ENCODE measurements at places on chromosomes 3 and 15. TPM values are rescaled to one million over a fixed set of nuclear protein-coding genes. Genes with fewer than 3 reads are reported as not detected.

The CSTA gene
- total RNA-seq, result not detected

GRCh38 chr3:139235192-139235591 is 108.6 kb upstream of the MRPS22 start:
- no peak for DNase-seq
- no peaks in the 10 kb centered on the region for H3K27me3 ChIP-seq
- H3K27ac ChIP-seq, result no peak overlapping the region
- no peaks in the 10 kb centered on the region for H3K36me3 ChIP-seq
- no peak overlapping the region for H3K4me3 ChIP-seq

DNA sequence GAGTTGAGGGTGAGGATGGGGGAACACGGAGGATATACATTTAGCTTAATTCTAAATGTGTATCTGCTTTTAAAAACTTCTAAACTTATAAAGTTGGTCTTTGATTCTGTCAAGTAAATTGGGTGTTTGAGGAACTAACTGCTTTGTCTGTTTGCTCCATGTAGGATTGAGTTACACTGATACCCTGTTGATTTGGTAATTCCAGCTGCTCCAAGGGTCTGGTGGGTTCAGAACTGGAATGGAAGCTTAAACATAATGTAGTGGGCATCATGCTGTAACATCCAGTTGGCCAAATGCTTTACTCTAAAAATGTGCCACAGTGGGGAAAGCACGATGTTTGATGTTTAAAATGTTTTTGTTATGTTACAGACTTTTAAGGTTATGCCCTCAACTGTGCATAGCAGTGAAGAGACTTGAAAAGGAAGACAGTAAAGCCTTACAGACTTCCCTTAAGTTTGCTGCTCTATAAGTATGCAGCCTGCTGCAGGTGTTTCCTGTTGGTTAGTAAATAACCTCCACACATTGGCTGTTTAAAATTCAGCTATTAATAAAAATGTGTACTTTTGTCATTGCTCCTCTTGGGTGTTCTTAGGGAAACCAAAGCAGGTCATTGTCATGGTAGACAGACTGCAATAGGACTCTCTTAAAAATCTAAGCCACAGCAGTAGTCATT is 5.9 kb upstream of the EDEM1 start:
- DNase-seq, result no peak
- H3K27ac ChIP-seq, result no peak overlapping the region
- H3K36me3 ChIP-seq, result no peaks in the 10 kb centered on the region
- H3K4me1 ChIP-seq, result peaks cover 10% of the 10 kb centered on the region
- no peak overlapping the region for H3K4me3 ChIP-seq

- no peaks in the 10 kb centered on the region for H3K27me3 ChIP-seq
- H3K4me1 ChIP-seq, result no peaks in the 10 kb centered on the region
- H3K36me3 ChIP-seq, result peaks cover 50% of the 10 kb centered on the region
- no peak for DNase-seq
These were observed 17.7 kb downstream of the SEC62 start for GRCh38 chr3:169984292-169984691.

The LIPH gene
- total RNA-seq, result not detected

The MORC1 gene
- not detected for total RNA-seq

The NRROS gene
- total RNA-seq, result 5.8 TPM

- no peak overlapping the region for H3K27ac ChIP-seq
- H3K4me3 ChIP-seq, result peak overlapping the region; percentile 36
- no peaks in the 10 kb centered on the region for H3K27me3 ChIP-seq
- H3K36me3 ChIP-seq, result no peaks in the 10 kb centered on the region
- DNase-seq, result no peak
- H3K4me1 ChIP-seq, result peaks cover 31% of the 10 kb centered on the region
These were observed 56.8 kb upstream of the LCTL start for GRCh38 chr15:66622591-66623022.

- no peak overlapping the region for H3K27ac ChIP-seq
- H3K27me3 ChIP-seq, result no peaks in the 10 kb centered on the region
- peak overlapping the region; percentile 72 for H3K4me3 ChIP-seq
- no peaks in the 10 kb centered on the region for H3K36me3 ChIP-seq
- peak; percentile 71 for DNase-seq
- no peaks in the 10 kb centered on the region for H3K4me1 ChIP-seq
These were observed 422 bp downstream of the LSAMP start for GRCh38 chr3:116444819-116445310.

- no peak overlapping the region for H3K27ac ChIP-seq
- H3K4me3 ChIP-seq, result no peak overlapping the region
- H3K36me3 ChIP-seq, result no peaks in the 10 kb centered on the region
- H3K4me1 ChIP-seq, result no peaks in the 10 kb centered on the region
These were observed 700.6 kb upstream of the CFAP20DC start for GRCh38 chr3:59750391-59750790.

The LIPC gene
- total RNA-seq, result not detected

The NAALADL2 gene
- total RNA-seq, result 10.7 TPM

GRCh38 chr3:23036728-23037127 is 166.4 kb upstream of the UBE2E2 start:
- H3K4me3 ChIP-seq, result no peak overlapping the region
- no peak for DNase-seq
- H3K36me3 ChIP-seq, result no peaks in the 10 kb centered on the region
- no peaks in the 10 kb centered on the region for H3K27me3 ChIP-seq
- H3K4me1 ChIP-seq, result no peaks in the 10 kb centered on the region

DNA sequence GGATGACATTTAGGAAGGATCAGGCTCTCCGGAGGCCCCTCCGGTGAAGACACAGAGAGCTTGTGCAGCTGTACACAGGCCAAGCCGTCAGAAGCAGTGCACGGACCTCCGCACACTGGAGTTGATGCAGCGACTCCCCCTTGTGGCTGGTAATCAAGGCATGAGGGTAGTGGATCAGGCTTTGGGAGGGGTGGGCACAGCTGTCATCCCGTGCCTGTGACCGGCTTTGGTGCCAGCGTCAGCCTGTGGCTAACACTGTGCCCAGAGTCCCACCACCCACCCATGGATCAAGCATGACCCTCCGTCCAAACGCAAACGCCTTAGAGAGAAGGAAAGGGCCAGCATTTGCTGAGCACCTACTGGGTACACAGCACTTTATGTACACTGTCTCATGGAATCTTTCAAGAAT is 8.2 kb upstream of the GRIP2 start:
- no peaks in the 10 kb centered on the region for H3K36me3 ChIP-seq

The TM4SF18 gene
- total RNA-seq, result 2.3 TPM

The CEP152 gene
- 3.2 TPM for total RNA-seq

GRCh38 chr15:88997531-88997930 is 84.4 kb upstream of the MFGE8 start:
- no peak overlapping the region for H3K27ac ChIP-seq
- H3K4me3 ChIP-seq, result no peak overlapping the region
- no peaks in the 10 kb centered on the region for H3K36me3 ChIP-seq
- DNase-seq, result no peak

- H3K4me1 ChIP-seq, result peaks cover 23% of the 10 kb centered on the region
- no peaks in the 10 kb centered on the region for H3K27me3 ChIP-seq
- peak overlapping the region; percentile 71 for H3K4me3 ChIP-seq
- H3K36me3 ChIP-seq, result no peaks in the 10 kb centered on the region
- no peak for DNase-seq
- peak overlapping the region; percentile 92 for H3K27ac ChIP-seq
These were observed 1.2 kb downstream of the PARP16 start for GRCh38 chr15:65285291-65286068.

The SLCO3A1 gene
- total RNA-seq, result 3.7 TPM

DNA sequence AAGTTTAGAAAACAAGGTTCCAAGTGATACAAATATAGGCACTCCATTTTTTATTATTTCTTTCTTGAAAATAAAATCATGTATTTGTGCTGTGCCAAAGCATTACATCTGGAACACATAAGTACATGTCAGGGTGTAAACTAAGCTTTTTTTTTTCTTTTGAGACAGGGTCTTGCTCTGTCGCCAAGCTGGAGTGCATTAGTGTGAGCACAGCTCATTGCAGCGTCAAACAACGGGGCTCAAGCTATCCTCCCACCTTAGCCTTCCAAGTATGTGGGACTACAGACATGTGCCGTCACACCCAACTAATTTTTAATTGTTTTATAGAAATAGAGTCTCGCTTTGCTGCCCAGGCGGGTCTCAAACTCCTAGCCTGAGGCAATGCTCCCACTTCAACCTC is 9.0 kb downstream of the SPATA12 start:
- H3K27me3 ChIP-seq, result no peaks in the 10 kb centered on the region
- no peak overlapping the region for H3K4me3 ChIP-seq

GRCh38 chr3:107111872-107112271 is 265.4 kb upstream of the CCDC54 start:
- no peaks in the 10 kb centered on the region for H3K27me3 ChIP-seq
- no peak for DNase-seq
- H3K4me3 ChIP-seq, result no peak overlapping the region

DNA sequence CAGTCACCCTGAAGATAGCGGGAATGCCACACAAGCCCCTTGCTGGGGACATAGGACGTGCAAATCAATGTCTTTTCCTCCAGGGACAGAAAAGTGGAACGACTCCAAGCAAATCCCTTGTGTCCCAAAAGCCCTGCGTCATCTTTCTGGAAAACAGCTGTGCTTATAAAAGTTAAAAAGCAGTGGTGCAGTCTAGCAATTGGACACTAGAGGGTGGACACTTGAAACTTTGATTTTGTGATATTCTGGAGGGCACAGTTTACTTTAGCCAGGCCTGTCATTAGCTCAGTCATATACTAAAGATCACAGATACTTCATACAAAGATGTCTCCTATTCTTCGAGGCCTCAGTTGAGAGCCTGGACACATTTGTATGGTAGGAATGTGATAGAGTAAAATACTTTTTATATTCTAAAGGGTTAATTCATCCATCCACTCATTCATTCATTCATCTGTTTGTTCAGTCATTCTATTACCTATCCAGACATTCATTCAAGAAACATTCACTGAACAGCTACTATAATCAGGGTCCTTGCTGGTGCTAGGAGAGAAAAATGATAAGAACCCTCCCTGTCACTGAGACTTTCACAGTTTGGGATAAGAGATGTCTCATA is 63.8 kb upstream of the ANKRD34C start:
- no peak overlapping the region for H3K4me3 ChIP-seq
- H3K27me3 ChIP-seq, result peaks cover 11% of the 10 kb centered on the region
- DNase-seq, result no peak

DNA sequence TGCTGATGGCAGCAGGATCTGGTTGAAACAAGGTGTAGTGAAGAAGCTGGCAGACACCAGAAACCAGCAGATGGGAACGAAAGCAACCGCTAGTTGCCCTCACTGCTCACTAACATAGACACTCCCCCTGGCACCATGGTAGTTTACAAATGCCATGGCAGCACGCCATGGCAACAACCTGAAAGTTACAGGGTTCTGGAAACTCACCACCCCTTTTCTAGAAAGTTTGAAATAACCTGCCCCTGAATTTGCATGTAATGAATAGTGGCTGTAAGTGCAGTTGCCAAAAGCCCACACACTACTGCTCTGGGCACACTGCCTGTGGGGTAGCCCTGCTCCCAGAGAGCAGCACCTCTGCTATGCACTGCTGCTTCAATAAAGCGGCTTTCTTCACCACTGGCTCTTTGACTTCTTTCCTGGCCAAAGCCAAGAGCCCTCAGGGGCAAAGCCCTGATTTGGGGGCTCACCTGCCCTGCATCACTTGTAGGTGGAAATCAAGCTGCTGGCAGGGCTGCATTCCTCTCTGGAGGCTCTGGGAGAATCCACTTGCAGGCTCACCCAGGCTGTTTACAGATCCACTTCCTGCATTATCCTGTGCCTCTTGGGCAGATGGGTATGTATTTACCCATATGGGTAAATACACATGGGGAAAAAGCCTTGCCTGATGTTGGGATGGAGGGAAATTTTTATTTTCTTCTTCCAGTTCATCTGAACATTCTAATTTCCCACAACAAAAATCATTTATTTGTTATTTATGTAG is 2.0 kb upstream of the GP9 start:
- DNase-seq, result no peak
- H3K27me3 ChIP-seq, result no peaks in the 10 kb centered on the region
- no peak overlapping the region for H3K4me3 ChIP-seq
- H3K4me1 ChIP-seq, result peaks cover 11% of the 10 kb centered on the region

- DNase-seq, result no peak
- H3K4me3 ChIP-seq, result no peak overlapping the region
- no peaks in the 10 kb centered on the region for H3K27me3 ChIP-seq
- no peak overlapping the region for H3K27ac ChIP-seq
- H3K36me3 ChIP-seq, result no peaks in the 10 kb centered on the region
- H3K4me1 ChIP-seq, result peaks cover 13% of the 10 kb centered on the region
These were observed 40.6 kb upstream of the FXR1 start for GRCh38 chr3:180871901-180872300.

- H3K27me3 ChIP-seq, result no peaks in the 10 kb centered on the region
- H3K4me3 ChIP-seq, result no peak overlapping the region
- no peak overlapping the region for H3K27ac ChIP-seq
These were observed 114.7 kb upstream of the ALDH1A3 start for GRCh38 chr15:100764778-100765466.

GRCh38 chr3:126685021-126685420 is 19.0 kb upstream of the CHCHD6 start:
- H3K4me3 ChIP-seq, result no peak overlapping the region
- no peak overlapping the region for H3K27ac ChIP-seq
- no peaks in the 10 kb centered on the region for H3K27me3 ChIP-seq
- no peak for DNase-seq

- no peak for DNase-seq
- H3K27ac ChIP-seq, result peak overlapping the region; percentile 42
- H3K4me1 ChIP-seq, result peaks cover 23% of the 10 kb centered on the region
- peaks cover 11% of the 10 kb centered on the region for H3K36me3 ChIP-seq
- no peaks in the 10 kb centered on the region for H3K27me3 ChIP-seq
- H3K4me3 ChIP-seq, result no peak overlapping the region
These were observed 24.2 kb upstream of the HACD2 start for GRCh38 chr3:123609063-123609462.

Data from sigmoid colon (tissue), 7 donors.